Pulmonary artery endothelial cell (primary cell): ENCODE measurements at places on chromosomes 1 and 21. TPM values are rescaled to one million over a fixed set of nuclear protein-coding genes. Genes with fewer than 3 reads are reported as not detected.

- no peak for DNase-seq
Measured at GRCh38 chr1:212141404-212141803, 105.9 kb downstream of the DTL start.

GRCh38 chr1:166960858-166961474 is 14.4 kb downstream of the ILDR2 start:
- DNase-seq = no peak

SLAMF1 gene
- not detected in 2 replicates for total RNA-seq

MCOLN2 gene
- total RNA-seq = 0.13 and 0.18 TPM in 2 replicates
